Activated T-cell treated with anti-CD3 and anti-CD28 coated beads, Interleukin-2, amount 50 U/mL, for 24 hours (primary cell): ENCODE measurements at places on chromosomes 4 and X.

- no peak for DNase-seq
Measured at GRCh38 chrX:153767674-153768055, 3.6 kb downstream of the PLXNB3 start.

- no peak for DNase-seq
Measured at GRCh38 chr4:99615170-99615820, 40.7 kb downstream of the MTTP start.

GRCh38 chr4:68272380-68272779, 26.9 kb upstream of the TMPRSS11B start:
- no peak for DNase-seq

- no peak for DNase-seq
Measured at GRCh38 chr4:110621839-110622751, 782 bp downstream of the PITX2 start.

DNA sequence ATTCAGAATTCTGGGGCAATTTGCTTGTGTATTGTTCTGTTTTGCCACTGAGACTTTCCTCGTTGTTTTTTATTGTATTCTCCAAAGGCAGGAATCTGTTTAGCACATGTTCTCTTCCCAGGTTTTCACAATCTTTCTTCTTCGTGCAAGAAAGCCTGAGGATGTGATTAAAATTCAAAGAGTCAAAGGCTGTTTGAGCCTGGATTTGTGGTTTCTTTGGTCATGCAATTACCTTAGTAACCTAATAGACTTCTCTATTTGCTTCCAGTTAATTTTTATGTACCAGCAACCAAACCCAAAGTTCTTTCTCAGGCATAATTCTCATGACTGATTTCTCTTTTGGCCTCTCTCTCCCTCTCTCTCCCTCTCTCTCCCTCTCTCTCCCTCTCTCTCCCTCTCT, 1420.1 kb upstream of the TENM3 start:
- DNase-seq, result no peak

- DNase-seq, result no peak
Measured at GRCh38 chrX:114152130-114152529, 431.8 kb upstream of the HTR2C start.

DNA sequence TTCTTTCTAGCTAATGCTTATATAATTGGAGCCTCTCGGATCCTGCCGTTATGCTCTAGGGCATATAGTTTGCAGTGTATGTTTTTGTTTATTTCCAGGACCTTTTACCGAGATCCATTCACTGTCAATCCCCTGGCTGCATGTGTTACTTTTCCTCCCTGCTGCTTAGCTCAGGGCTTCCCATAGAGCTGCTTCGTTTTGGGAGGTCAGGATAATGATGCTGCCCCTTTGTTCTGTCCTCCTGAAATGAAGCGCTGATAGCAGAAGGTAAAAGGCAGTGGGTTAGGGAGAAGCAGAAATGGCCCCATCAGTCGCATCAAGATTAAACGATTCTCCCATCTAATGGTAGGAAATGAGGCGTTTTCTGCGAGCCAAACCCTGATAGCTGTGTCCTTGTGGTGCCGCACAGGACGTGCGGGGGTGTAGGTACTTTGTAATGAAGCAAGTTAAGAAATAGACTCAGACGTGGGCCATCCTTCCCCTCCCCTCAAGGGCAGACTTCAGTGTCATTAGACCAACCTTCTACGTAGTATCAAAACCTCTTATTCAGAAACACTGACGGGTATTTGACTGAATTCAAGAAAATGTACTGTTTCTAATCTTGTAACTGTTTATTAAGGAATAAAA, 37.3 kb downstream of the AFF2 start:
- no peak for DNase-seq

- DNase-seq, result no peak
Measured at GRCh38 chrX:103092942-103093341, at the start of gene NXF3. TSS of gene NXF3 (minus strand) at chrX:103093143. CDS start at chrX:103093023, 120 bp downstream.

DNA sequence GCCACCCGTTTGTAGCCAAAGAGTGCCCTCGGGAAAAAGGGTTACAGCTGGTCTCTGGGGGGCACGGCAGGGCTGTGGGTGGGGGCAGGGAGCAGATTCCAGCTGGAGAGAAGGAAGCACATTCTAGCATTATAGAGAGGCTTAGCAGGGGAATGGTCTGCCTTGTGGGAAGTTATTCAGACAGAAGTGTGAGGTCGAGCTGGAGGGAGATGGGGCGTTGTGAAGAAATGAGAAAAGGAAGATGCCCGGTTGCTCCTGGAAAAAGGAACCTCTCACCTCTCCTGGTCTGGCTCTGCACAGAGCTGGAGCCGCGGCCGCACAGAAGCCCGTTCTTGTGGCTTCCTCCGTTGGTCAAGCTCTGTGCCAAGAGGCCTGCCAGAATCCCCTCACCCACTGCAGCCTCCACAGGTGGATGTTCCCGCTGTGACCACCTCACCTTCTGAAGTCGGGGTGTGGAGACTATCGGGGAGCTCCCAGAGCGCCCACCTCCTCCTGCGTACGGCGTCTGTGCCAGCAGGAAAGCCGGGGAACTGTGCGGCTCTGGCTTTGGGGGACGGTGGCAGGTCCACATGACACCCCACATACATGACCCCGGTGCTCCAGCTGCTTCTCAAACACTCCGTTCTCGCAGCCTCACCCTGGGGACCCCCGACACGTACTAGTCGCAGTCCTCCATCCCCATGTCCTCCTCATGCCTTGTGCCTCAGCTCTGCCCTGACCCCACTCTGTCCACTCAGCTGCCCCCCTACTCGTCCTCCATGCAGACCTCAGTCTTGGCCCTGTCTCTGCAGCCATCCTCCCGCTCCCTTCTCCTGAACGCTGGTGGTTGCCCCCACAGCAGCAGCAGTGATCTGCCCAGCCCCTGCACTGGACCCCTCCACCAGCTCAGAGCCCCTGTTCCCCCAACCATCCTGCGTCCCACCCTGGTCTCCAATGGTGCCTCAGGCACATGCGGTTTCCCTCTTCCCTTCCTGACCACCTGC, 52.2 kb upstream of the HGFAC start:
- DNase-seq, result no peak

- peak; percentile 68 for DNase-seq
Measured at GRCh38 chrX:65581661-65582339, 47.2 kb upstream of the LAS1L start.

GRCh38 chr4:94615451-94615850, 142.3 kb upstream of the BMPR1B start:
- no peak for DNase-seq

- DNase-seq, result no peak
Measured at GRCh38 chr4:47374477-47374876, 89.0 kb downstream of the COMMD8 start.

DNA sequence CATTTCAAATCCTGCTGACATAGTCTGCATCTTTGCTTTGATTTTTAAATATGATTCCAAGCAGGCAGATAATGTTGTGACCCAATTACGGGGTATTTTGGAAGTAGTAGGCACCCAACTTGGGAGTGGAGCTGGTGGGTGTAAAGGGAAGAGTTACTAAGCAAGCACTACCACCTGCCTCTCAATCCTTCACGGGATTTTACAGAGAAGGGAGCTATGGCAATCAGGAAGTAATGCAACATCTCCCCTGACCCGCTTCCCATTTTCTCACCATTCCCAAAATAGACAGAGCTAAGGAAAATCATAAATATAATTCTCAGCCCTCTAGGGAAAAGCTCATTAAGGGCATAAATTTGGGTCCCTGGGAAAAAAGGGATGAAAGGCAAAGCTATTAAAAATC, 9.2 kb downstream of the APBB2 start:
- no peak for DNase-seq
